ENCODE measurements at places on chromosomes 2 and 18.
A peak's percentile ranks its signal among the peaks of the same experiment; 100 is the strongest.

DNA sequence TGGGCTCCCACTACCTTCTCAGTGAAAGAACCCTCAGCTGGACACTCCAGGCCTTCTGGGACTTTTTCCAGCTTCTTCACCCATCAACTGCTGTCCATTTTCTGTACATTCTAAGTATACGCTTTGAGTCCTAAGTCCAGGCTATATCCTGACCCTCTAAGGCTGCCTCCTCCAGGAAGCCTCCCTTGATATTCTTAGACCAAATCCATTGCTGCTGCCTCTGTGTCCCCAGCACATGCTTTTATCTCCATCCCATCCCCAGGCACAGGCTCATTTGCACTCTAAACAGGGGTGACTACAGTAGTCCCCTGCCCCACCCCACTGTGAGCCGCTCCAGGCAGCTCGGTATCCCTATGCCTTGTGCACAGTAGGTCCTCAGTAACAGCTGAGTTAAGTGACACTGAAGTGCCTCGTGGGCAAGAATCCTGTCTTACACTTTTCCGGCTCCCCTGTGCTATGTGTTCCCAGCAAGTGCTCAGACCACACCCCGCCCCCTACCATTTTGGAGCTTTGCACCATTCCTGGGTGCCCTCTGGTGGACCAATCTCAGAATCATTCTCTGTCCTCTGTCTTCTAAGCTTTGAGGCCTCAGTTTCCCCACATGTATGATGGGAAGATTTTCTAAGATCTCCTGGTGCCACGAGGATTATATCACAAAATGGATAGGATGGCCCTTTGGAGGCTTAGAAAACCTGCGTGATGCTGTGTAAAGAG is 34.9 kb downstream of the EMX1 start:
- no peak for ATAC-seq

DNA sequence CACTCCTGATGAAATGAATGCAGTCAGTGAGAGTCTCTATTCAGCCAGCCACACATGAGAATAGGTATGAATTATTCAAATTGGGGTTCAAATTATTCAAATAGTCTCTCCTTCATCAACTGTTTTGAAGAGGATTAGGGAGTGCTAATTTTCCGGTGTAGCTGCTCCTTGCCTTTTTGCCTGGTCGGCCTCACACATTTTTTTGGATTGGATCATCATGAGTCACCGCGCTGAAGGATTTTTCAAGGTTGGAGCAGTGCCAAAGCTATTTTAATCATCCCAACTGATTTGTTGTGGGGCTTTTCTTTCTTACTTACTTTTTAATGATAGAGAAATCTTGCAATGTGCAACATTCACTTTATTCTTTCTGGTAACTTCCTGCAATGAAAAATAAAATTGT is 2.4 kb upstream of the DTNA start:
- peak; percentile 50 for ATAC-seq

- ATAC-seq, result no peak
These were observed 358.3 kb downstream of the CELF4 start for GRCh38 chr18:37207343-37207742.

GRCh38 chr2:207334624-207335371 is 169.1 kb upstream of the KLF7 start:
- ATAC-seq, result peak; percentile 71

GRCh38 chr2:116510117-116510671 is 1304.3 kb upstream of the DDX18 start:
- ATAC-seq, result peak; percentile 92

GRCh38 chr2:40404517-40404916 is 47.4 kb downstream of the SLC8A1 start:
- ATAC-seq, result no peak

Data from motor neuron (in vitro differentiated cells).